ENCODE measurements at places on chromosomes 5 and 9. TPM values are rescaled to one million over a fixed set of nuclear protein-coding genes. Genes with fewer than 3 reads are reported as not detected.

Gene GRIA1
- not detected for total RNA-seq

Gene ANKDD1B
- 0.44 TPM for total RNA-seq

Gene BBLN
- total RNA-seq, result 78.4 TPM

Gene SELENOP
- 1.2 TPM for total RNA-seq

Gene ZNF366
- total RNA-seq, result not detected

Gene OR13C3
- not detected for total RNA-seq

Gene CCIN
- not detected for total RNA-seq

Gene SLC6A19
- not detected for total RNA-seq

Gene ZFP37
- total RNA-seq, result 1.7 TPM

Gene STC2
- total RNA-seq, result 2.4 TPM

Gene NPM1
- 4,412 TPM for total RNA-seq

Gene SHC3
- not detected for total RNA-seq

Gene PCDHGB3
- total RNA-seq, result 0.28 TPM

- no peaks in the 10 kb centered on the region for H3K27me3 ChIP-seq
- H3K36me3 ChIP-seq, result no peaks in the 10 kb centered on the region
- H3K4me3 ChIP-seq, result no peak overlapping the region
- no peak for DNase-seq
- peaks cover 5% of the 10 kb centered on the region for H3K4me1 ChIP-seq
- H3K27ac ChIP-seq, result no peak overlapping the region
Observed at GRCh38 chr5:151739395-151739794, 19.0 kb downstream of the ATOX1 start.

DNA sequence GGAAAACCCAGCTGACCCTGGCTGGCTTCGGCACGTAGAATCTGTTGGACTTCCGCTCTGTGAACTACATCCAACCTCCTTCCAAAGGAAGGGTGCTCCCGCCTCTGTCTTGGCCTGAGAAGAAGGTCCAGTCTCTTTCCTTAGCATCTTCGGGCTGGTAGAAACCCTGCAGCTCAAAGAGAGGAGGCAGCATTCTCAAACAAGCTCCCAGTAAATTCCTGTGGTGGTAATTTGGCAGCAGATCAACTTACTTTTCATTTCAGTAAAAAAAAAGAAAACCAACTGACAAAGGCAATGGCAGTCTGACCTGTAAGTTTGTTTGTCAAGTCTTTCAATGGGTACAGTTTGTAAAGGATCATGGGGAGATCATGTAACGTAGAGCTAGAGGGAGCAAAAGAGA, 176.7 kb downstream of the MED10 start:
- no peak overlapping the region for H3K4me3 ChIP-seq
- no peaks in the 10 kb centered on the region for H3K4me1 ChIP-seq

DNA sequence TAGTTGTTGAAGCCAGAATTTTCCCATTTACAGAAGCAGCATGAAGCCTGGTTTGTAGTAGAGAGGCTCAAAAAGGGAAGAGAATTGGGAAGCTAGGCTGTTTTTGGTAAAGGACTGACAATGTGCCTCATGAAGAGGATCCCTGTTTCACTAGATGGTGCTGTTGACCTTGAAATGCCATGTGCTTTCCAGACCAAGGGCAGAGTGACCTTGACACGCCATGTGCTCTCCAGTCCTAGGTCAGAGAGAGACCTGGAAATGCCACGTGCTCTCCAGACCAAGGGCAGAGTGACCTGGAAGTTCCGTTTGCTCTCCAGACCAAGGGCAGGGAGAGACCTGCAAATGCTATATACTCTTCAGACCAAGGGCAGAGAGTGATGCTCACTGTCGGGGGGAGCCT, 32.0 kb downstream of the UNC13B start:
- no peak overlapping the region for H3K4me3 ChIP-seq
- DNase-seq, result no peak
- H3K27ac ChIP-seq, result no peak overlapping the region
- H3K27me3 ChIP-seq, result no peaks in the 10 kb centered on the region
- no peaks in the 10 kb centered on the region for H3K4me1 ChIP-seq
- H3K36me3 ChIP-seq, result no peaks in the 10 kb centered on the region

DNA sequence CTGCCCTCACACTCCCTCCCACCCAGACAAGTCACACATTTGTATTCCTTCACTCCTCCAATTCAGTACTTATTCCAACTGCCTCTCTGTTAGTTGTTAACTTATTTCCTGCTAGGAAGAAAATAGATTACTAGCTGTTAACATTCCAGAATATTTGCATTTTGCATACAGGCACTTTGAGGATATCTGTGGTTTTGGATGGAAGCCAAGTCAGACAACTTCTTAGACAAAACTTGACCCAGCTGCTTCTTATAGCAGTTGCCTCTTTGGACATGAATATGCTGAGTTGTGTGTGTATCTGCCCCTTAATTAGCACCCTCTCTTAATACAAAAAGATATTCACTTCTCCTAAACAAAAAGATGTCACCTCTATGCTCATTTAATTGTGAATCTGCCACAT, 1280.6 kb upstream of the ACO1 start:
- H3K27me3 ChIP-seq, result no peaks in the 10 kb centered on the region
- H3K4me3 ChIP-seq, result no peak overlapping the region
- no peaks in the 10 kb centered on the region for H3K36me3 ChIP-seq
- DNase-seq, result no peak
- H3K4me1 ChIP-seq, result no peaks in the 10 kb centered on the region

- no peaks in the 10 kb centered on the region for H3K27me3 ChIP-seq
- peaks cover 8% of the 10 kb centered on the region for H3K4me1 ChIP-seq
- no peak overlapping the region for H3K4me3 ChIP-seq
- no peak overlapping the region for H3K27ac ChIP-seq
Observed at GRCh38 chr5:132365213-132365612, 4.3 kb upstream of the SLC22A5 start.

DNA sequence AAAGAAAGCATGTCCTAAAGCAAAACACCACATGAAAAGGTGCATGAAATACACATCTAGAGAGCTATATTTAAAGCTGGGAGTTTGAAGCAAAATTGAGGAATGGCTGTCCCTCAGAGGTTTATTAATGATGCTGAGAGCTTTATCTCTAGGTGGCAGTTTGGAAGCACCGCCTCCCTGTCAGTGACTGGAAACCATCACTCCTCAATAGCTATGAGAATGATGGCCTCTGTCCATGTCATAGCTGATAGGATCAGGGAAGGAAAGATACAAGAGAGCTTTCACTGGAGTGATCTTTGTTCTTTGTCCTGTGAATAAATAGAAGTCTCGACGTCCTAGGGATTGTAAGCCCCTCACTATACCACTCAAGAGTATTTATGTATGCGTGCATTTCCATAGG, 110.5 kb downstream of the NUDT12 start:
- no peaks in the 10 kb centered on the region for H3K4me1 ChIP-seq
- no peak overlapping the region for H3K4me3 ChIP-seq
- no peak overlapping the region for H3K27ac ChIP-seq
- DNase-seq, result no peak
- no peaks in the 10 kb centered on the region for H3K27me3 ChIP-seq

DNA sequence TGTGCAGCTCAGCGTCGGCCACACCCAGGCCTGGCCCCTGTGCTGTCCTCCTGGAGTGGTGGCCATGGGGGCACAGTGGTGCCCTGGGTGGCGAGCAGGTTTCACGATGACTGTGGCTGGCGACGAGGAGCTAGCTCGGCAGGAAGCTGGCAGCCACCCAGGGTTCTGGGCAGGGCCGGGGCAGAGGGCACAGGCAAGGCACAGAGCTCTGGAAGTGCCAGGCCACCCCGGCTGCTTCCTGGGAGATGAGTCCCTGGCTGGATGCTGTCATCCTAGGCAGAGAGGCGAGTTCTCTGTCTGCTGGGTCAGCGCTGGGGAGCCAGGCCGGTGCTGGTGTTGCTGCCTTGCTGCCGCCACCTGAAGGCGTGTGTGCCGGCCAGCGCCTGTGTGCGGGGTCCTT, 51.7 kb downstream of the RXRA start:
- H3K4me1 ChIP-seq, result peaks cover 18% of the 10 kb centered on the region
- H3K4me3 ChIP-seq, result no peak overlapping the region
- no peak overlapping the region for H3K27ac ChIP-seq
- no peaks in the 10 kb centered on the region for H3K36me3 ChIP-seq

DNA sequence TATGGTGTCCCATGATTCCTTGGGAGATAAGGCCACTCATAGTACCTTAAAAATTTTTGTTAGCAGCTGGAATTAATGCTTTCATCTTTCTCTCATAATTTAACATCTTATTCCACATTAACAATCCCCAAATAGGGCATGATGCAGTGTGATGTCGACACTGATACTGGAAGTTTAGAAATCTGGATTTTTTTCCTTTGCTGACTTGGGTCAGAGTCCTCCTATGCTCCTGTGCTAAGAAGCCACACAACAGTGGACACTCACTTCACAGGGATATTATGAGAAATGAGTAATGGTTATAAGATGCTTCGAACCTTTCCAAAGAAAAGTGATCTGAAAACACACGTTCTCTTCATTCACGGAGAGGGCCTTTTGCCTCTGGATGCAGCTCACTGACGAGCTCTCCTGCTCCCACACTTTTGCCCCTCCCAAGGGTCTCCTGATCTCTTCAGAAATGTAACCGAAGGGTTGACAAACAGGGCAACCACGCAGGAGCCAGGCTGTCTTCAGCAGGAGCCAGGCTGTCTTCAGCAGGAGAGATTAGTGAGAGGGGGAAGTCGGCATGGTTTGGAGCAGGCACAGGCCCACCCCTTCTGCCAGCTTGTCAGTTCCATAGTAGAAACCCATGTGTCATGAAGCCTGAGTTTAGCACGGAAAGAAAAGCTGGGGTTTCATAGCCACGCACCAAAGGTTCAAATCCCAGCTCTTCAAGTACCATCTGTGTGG, 247.8 kb downstream of the AOPEP start:
- H3K27ac ChIP-seq, result no peak overlapping the region
- H3K4me1 ChIP-seq, result no peaks in the 10 kb centered on the region
- H3K27me3 ChIP-seq, result no peaks in the 10 kb centered on the region
- H3K36me3 ChIP-seq, result no peaks in the 10 kb centered on the region
- DNase-seq, result no peak
- H3K4me3 ChIP-seq, result no peak overlapping the region

DNA sequence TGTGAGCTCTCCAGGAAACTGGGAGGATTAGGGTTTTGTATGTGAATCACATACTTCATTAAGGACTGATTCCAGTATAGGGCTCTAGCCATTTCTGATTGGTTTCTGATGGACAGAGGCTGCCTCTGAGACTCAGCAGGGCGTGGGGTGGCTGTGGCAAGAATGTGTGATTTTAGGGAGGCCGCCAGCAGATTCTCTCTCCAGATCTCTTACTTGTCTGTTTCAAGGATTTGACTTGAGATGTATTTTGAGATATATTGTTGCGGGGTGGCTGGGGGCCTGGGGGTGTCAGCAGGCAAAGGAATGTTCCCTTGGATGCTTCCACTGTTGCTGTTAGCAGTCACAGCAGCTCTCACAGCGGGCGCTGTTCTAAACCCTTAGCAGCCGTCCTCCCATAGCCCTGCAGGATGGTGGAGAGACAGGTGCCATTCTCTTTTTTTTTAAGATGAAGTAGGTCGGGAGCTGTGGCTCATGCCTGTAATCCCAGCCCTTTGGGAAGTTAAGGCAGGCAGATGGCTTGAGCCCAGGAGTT, 8.0 kb upstream of the HNRNPAB start:
- no peaks in the 10 kb centered on the region for H3K27me3 ChIP-seq
- no peaks in the 10 kb centered on the region for H3K36me3 ChIP-seq
- no peak overlapping the region for H3K4me3 ChIP-seq
- DNase-seq, result no peak
- H3K27ac ChIP-seq, result no peak overlapping the region
- H3K4me1 ChIP-seq, result peaks cover 18% of the 10 kb centered on the region

- H3K27ac ChIP-seq, result no peak overlapping the region
- no peaks in the 10 kb centered on the region for H3K36me3 ChIP-seq
- no peak overlapping the region for H3K4me3 ChIP-seq
- no peak for DNase-seq
Observed at GRCh38 chr9:115192280-115192679, 74.3 kb upstream of the TNC start.

DNA sequence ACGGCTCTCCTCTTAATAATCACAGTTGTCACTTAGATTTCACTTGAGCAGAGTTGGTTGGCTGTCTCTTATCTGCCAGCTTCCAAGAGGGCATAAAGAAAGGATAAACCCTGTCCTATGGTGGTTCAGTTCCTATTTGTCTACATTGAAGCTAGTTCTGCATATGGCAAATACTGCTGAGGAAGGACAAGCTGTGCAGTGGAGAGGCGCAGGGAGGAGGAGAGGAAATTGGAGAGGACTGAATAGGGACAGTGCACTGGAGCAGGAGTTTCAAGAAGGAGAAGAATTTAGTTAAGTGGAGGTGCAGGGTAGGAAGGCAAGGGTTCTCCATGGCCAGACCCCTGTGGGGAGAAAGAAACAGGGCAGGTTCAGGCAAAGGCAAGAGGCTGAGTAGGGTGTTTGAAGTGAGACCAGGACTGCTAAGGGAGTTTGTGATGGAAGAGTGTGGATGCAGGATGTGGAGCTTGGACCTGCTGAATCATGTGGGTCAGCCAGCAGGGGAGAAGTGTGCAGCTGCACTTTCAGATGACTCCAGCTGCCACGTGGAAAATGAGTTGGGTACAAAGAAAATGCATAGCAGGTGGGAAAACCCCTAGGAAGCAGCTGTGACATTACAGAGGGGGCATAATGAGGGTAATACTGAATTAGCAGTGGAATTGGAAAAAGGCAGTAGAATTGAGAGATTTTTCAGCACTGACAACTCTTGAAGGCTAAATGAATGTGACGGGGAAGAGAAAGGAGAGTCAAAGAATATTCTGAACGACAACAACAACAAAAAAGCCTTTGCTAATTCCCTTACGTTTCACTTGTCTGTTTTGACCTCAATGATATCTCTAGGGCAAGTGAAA, 66.8 kb downstream of the MAMDC2 start:
- H3K4me1 ChIP-seq, result no peaks in the 10 kb centered on the region
- no peaks in the 10 kb centered on the region for H3K27me3 ChIP-seq
- H3K36me3 ChIP-seq, result no peaks in the 10 kb centered on the region
- no peak overlapping the region for H3K27ac ChIP-seq

GRCh38 chr9:124248960-124249359, 8.8 kb upstream of the NEK6 start:
- no peaks in the 10 kb centered on the region for H3K27me3 ChIP-seq
- no peak overlapping the region for H3K4me3 ChIP-seq
- H3K27ac ChIP-seq, result no peak overlapping the region

DNA sequence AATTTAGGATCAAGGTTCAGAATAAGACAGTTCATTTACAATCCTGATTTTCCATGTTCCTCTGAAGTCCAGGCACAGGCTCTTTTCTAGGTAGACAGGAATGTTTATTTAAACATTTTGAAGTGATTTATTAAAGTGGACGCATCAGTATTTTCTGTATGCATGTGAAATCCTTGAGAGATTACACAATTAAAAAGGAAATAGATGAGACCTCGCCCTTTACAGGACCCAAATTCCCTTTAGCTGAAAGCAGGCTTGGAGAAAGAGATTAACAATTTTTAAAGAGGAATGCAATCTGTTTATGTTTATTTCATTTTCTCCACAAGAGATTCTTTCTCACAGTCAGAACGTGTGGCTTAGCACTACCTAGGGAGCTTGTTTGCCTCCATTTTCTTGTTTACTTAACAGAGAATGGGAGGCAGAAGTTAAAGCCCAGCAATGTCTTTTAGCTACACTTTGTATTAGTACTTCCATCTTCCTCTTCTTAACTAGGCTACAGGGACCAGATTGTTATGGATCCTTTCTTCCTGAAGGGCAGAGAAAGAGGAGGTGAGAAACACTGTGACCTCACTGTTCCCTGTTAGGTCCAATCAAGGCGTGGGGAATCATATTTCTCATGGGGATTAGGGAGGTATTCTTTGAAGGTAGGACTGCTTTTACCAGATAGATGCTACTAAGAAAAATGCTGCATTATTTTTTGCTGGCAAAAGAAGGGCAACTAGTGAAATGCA, 416.0 kb downstream of the SH3GL2 start:
- no peak overlapping the region for H3K27ac ChIP-seq
- no peaks in the 10 kb centered on the region for H3K4me1 ChIP-seq
- no peaks in the 10 kb centered on the region for H3K27me3 ChIP-seq
- no peaks in the 10 kb centered on the region for H3K36me3 ChIP-seq

GRCh38 chr5:141709699-141710267, 27.8 kb upstream of the ARAP3 start:
- H3K36me3 ChIP-seq, result no peaks in the 10 kb centered on the region
- H3K27ac ChIP-seq, result no peak overlapping the region
- no peaks in the 10 kb centered on the region for H3K27me3 ChIP-seq
- no peaks in the 10 kb centered on the region for H3K4me1 ChIP-seq

All from CD8-positive, alpha-beta memory T cell (primary cell).